ENCODE measurements at places on chromosomes 11 and 22.

- DNase-seq = no peak
Observed at GRCh38 chr22:42174062-42174461, 43.5 kb upstream of the CYP2D6 start.

- DNase-seq = no peak
Observed at GRCh38 chr11:70034740-70035365, 43.3 kb upstream of the ANO1 start.

- no peak for DNase-seq
Observed at GRCh38 chr11:48024635-48025071, 44.3 kb downstream of the PTPRJ start.

DNA sequence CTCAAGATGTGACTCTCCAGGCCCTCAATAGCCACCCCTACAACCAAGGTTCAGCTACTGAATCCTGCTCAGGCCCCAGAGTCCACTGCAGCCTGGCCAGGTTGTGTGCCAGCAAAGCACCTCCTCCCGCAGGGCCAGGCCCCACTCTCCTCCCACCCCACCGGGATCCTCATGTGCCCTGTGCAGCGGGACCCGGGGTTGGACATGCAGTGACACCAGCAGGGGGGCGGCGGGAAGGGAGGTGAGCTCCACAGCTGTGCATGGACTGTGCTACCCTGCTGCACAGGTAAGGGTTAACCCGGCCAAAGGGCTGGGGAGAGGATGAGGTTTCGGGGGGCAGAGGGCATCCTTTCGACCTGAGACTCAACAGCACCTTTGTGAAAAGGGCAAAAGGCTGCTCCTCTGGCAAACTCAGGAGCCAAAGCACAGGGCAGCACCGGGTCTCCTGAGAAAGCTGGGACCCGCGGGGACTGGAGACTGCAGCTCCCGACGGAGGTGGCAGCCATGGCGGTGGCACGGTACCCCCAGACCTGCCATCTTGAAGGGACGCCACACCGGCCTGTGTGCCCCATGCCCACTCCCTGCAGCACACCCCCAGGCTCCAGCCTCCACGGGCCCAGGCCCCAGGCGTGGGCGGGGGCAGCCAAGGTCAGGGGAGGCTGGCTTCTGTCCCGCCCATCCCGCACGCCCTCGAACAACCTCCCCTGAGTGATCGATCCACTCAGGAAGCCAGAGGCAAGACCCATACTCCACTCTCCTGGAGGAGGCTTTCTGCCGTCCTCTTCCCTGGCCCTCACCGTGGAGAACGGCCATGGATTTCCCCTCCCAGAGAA, 10.6 kb downstream of the PLXNB2 start:
- DNase-seq = no peak

DNA sequence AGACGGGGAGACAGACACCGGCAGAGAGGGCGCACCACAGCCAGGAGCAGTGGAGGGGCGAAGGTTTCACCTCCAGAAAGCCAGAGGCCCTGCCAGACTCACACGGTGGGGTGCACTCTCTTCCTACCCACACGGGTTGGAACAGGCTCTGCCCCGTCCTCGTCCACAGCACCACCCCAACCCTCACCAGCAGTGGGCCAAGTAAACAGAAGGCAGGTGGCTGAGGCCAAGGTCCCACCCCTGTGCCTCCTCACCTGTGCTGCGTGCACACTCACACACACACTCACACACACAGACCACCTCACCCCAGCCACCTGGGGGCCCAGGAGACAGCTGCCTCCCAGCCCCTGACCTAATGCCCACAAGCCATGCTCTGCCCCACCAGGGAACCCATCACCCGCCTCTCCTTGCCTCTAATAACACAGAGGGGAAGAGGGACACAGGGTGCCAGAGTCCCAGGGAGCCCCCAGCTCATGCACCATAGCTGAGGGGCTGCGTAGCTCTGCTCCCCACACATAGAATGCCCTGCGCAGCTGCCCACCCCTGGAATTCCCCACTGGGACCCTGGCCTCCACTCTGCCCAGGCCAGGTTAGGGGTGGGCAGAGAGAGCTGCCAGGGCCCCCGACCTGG, 3.1 kb downstream of the CYB5R3 start:
- no peak for DNase-seq

DNA sequence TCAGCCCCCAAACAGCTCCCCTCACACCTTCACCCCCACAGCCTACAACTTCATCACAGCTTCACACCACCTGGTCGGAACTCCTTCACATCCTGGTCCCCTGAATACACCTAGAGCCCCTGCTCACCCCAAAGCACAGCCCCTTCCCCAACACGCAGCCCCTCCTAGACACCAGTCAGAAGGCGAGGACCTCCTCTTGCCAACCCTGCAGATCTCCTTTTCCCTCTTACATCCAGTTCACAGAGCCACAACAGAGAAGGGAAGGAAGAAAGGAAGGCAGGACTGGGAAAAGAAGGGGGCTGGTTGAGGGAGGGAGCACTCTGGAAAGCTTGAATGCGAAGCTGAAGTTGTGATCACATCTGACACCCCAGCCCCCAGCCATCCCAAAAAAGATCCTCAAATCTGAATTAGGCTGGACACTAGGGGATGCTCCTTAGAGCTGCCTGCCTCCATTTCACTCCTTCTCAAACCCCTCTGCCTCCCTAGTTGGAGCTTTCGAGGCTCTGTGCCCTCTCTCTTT, 629 bp downstream of the CCKBR start:
- no peak for DNase-seq

GRCh38 chr11:83033972-83034672, 37.6 kb downstream of the RAB30 start:
- peak; percentile 86 for DNase-seq

GRCh38 chr11:60948250-60948649, 3.7 kb downstream of the SLC15A3 start:
- DNase-seq = no peak

GRCh38 chr11:104619751-104620150, 278.5 kb downstream of the CASP12 start:
- no peak for DNase-seq

- no peak for DNase-seq
Observed at GRCh38 chr22:29815580-29815979, 22.5 kb downstream of the ASCC2 start.

DNA sequence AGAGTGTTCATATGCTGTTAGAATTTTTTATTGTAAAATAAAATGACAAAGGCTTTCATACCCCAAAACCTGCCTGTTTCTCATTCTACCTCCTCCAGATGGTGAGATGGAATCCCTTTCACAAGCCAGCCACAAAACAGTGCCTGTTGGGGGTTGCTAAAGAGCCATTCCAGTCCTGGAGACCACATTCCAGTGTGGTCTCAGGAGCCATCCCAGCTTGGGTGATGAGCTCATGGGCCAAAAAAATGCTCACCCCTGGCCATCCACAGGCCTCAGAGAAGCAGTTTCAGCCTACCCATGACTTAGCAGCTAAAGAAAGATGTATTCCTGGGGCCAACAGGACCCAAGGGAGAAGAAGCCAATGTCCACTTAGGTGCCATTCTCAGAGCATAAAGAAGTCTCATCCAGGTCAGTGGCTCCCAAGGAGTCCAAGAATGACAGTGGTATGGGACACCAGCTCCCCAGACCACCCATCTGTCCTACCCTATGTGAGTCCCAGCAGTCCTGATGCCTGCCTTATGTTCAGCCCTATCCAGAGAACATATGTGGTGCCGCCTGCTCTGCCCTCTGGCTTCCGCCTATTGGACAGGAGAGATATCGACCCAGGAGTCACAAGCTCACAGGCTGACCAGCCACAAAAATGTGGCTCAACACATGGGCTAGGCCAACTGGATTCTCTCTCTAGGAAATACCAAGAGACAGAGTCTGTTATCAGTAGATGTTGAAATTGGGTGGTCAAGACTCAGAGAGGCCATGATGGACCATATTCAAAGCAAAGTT, 26.4 kb downstream of the C11orf91 start:
- DNase-seq = peak; percentile 80

DNA sequence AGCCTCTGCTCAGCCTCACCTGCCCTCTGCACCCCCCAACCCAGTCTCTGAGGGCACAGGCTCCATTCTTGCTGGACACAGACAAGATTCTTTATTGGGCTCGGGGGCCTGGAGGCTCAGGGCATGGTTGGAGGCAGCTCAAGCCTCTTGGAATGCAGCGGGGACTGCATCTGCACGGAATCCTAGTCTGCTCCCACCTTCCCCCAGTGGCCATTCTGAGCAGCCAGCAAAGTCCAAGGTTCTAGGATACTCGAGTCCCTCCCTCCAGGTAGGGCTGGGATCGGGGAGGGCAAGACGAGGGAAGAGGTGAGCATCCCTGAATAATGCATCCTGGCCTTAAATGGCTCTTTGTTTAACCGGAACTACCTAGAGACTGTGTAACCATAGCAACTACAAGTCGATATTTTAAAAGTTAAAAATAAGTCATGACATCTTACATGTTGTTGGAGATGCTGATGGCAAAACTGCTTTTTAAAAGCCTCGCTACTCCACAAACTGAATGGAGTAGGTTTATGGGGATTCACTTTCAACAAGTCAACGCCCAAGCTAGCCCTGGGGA, 10.7 kb upstream of the IGSF22 start:
- DNase-seq = no peak

GRCh38 chr11:2466869-2467694, 22.3 kb downstream of the KCNQ1 start:
- no peak for DNase-seq
